Fibroblast of skin of back (primary cell): ENCODE measurements at places on chromosomes 4 and X.

DNA sequence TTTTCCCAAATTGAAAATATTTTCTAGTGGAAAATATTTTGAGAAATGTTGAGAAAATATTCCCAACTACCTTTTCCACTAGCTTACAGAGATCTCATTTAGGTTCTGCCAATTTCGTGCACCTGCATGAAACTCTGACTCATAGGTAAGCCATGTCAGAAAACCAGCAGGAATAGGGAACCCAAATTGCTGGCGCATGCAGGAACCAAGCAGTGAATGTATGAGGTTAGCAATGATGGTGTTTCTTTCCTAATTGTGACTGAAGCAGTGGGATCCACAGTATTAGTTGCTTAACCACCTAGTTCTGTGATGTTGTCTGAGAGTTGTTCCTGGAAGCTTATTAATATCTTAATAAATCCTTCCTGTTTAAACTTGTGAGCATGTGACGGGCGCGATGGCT lies 381.0 kb upstream of the TRAM1L1 start:
- no peak for DNase-seq

GRCh38 chrX:120365320-120365719 lies 3.4 kb downstream of the ATP1B4 start:
- DNase-seq = no peak

DNA sequence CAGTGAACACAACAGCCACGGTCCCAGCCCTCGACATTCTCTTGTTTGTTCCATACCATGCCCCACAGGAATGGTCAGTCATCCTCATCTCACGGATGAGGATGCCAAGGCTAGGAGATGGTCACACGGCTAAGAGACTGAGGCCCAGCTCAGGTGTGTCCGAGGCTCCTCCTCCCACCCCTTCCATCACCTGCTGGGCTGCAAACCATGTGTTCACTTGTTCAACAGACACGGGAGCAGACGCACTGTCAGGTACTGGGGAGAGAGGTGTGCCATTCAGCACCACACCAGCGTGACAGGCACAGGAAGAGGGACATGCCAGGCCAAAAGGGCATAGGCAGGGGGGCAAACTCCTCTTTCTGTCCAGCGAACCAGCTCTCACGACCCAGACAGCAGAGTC lies 45.9 kb downstream of the ABLIM2 start:
- no peak for DNase-seq

- DNase-seq = no peak
Observed at GRCh38 chrX:77691916-77692315, 94.1 kb downstream of the ATRX start.

DNA sequence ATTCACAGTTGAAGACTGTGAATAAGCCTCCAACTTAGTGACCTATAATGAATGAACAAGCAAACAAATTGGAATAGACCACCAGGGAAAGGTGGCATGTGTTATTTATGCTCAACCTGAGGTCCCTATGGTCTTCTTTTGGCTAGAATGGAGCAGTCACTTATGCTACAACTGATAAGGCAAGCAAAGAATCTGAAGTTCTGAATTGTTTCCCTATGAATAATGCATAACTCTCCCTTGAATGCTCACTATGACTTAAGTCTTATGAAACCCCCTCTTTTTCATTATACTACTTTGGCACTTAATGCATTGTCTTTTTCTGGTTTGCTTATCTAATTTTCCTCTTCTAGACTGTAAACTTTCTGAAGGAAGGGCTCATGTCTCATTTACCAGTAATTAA lies 2.6 kb downstream of the GIMD1 start:
- peak; percentile 80 for DNase-seq

DNA sequence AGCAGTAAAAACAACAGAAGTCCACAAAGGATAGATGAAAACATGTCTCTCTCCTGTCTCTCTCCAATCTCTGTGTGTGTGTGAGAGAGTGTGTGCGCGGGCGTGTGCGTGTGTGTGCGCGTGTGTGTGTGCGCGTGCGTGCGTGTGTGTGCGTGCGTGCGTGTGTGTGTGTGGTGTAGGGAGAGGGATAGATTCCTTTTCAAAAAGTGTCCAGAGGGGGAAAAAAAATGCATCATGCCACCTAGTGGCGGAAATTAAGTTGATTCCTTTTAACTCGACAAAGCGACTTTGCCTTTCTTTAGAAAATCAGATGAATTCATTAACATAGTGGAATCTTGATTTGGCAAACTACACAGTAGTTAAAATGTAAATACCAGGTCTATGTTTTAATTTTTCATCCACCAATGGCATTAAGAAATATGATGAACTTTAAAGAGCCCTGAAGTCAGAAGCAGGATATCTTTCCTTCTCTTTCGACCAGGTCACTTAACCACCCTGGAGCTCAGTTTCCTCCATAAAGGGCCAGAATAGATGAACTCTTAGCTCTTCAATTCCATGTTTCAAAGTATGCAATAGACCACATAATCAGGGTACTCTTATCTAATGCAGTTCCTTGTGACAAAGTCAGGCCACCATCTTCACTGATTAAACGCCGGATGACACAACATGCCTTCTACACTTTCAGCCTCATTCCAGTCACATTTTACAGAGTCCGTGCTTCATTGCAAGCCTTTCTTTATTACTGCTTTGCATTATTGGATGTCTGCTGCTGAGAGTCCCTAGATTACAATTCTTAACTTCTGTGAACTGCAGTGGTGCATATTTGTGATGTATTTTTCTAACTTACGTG lies 162.8 kb downstream of the FBXO8 start:
- peak; percentile 70 for DNase-seq

DNA sequence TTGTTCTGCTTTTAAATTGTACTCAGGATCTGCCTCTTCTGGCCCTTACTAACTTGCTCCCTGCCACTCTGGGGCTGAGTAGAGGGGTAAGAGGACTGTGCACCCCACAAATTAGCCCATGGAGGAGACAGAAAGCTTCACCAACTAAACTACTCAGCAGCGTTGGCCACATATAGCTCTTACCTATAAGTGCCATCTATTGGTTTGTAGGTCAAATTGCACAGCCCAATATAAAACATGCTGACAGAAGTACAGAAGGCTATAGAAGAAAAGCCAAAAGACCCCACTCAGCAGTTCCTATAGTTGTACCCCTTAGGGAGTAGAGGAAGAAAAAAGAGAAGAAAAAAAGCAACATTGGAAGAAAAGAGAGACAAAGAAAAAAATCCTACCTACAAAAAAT lies 341.2 kb upstream of the FMR1 start:
- DNase-seq = peak; percentile 1

DNA sequence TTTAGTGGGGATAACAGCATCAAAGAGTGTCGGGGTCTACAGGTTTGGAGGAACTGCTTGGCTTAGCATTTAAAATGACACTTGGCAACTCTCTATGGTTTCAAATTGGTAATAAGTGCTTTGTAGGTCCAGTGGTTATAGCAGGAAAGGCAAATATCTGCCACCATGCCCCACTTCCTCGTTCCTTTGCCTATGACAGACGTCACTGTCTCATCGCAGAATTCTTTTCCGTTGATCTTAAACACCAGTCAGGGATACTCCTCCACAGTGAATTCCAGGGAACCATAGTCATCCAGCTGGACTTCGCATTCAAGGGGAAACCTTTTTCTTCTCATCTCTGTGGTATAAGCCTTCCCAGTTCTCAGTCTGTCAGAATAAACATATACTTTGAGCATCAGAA lies 319.1 kb downstream of the GPAT3 start:
- peak; percentile 99 for DNase-seq

DNA sequence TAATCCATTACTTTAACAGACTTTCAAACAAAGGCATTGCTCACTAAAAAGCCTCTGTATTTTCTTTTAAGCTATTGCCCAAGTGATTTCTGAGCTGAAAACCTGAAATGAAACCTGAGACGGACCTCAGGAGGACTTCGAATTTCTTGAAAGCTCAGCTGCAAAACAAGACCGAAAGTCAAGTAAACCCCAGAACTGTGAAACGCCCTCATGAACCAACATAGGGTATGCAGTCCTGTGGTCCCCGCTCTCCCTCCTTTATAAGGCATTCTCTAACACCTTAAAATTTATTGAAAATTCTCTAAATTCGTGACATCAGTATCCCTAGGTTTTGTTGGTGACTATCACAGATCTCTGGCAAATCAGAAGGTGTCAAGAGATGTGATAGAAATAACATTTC lies 91.8 kb downstream of the SHISA3 start:
- DNase-seq = no peak

- DNase-seq = peak; percentile 26
Observed at GRCh38 chr4:133151341-133151690, 2.2 kb downstream of the PCDH10 start.

- DNase-seq = no peak
Observed at GRCh38 chrX:51795136-51795535, 51.9 kb downstream of the GSPT2 start.

GRCh38 chr4:97300561-97300960 lies 842.7 kb downstream of the STPG2 start:
- no peak for DNase-seq

- no peak for DNase-seq
Observed at GRCh38 chr4:80685214-80685613, 345.3 kb upstream of the BMP3 start.

DNA sequence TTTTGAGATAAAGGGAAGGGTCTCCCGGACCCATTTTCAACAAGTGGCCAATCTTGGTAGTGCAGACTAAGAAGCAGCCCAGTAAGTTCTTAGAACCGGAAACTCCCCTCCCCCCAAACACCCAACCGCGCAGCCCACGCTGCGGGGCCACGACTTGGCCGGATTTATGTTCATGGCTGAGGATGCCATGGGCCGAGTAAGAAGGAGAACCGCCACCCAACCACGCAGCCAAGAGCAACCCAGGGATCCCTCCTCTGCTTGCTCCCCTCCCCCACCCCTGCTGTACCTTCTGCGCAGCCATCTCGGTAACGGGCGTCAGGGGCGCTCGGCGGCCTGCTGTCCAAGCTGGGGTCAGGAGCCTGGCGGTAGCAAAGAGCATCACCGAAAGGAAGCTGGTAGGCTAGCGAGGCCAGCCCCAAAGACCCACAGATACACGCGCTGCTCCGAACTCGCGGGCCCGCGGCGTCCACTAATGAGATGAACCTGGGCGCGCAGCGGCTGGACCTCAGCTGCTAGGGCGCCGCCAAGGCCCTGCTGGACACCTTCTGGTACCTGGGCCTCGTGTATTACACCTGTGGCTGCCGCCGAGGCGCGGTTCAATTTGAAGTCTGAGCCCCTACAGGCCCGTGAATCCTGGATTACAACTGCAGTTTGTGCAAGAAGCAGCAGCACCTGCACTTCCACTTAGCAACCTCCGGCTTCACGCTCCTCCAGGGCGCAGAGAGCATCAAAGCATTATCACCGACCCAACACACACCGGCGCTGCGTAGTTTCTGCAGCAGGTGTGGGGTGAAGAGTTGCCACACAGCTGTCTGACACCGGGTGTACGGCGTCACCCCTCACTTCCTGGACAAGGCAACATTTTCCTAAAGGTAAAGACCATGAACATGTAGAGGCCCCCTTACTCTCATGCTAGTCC lies 63.4 kb downstream of the NUDT10 start:
- peak; percentile 0 for DNase-seq

- peak; percentile 31 for DNase-seq
Observed at GRCh38 chr4:186861317-186861716, 137.7 kb upstream of the FAT1 start.

DNA sequence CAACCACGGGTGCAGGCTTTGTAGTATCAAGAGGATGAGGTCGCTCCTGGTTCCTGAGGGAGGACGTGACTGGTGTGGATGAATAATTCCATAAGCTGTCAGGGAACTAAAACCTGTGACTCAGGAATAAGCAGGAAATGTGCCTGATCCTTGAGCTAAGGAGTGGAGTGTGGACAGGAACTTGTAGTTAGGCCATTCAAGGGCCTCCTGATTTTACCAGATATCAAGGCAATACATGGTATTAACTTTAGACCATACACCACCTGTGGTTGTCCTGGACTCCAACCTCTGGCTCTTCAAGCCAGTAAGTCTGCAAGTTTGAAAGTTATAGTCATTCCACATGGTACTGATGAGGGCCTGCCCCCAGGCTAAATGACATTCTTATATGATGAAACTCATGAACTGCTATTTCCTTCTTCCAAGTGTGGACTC lies 12.1 kb upstream of the ING2 start:
- peak; percentile 82 for DNase-seq

GRCh38 chr4:151753056-151753455 lies 7.8 kb downstream of the GATB start:
- DNase-seq = no peak
